Activated naive CD4-positive, alpha-beta T cell treated with anti-CD3 and anti-CD28 coated beads, Interleukin-2, amount 10 ng/mL, durations not matched to agents 5 hours and 36 hours (primary cell): ENCODE measurements at places on chromosomes 4 and X. TPM values are rescaled to one million over a fixed set of nuclear protein-coding genes. Genes with fewer than 3 reads are reported as not detected.

The DTHD1 gene
- total RNA-seq = not detected

The GPR173 gene
- not detected for total RNA-seq

The NOA1 gene
- 26.4 TPM for total RNA-seq

The USP17L20 gene
- total RNA-seq = not detected

The DKC1 gene
- 55.8 TPM for total RNA-seq

The EGFL6 gene
- total RNA-seq = 3.7 TPM

The TMSB15C gene
- 2.9 TPM for total RNA-seq

The ZNF182 gene
- 12.5 TPM for total RNA-seq

The GYG2 gene
- total RNA-seq = not detected

The MAGEA3 gene
- not detected for total RNA-seq

The ASB12 gene
- total RNA-seq = not detected

The BEND4 gene
- total RNA-seq = not detected

The FMR1NB gene
- total RNA-seq = not detected

The FAAH2 gene
- 2.3 TPM for total RNA-seq

The ZBTB33 gene
- 18.2 TPM for total RNA-seq

The FRG1 gene
- 65.1 TPM for total RNA-seq

The SATL1 gene
- total RNA-seq = not detected

The PPARGC1A gene
- total RNA-seq = not detected

The FGB gene
- total RNA-seq = not detected

The S100P gene
- 8.9 TPM for total RNA-seq

The ZFP42 gene
- not detected for total RNA-seq

The NKAP gene
- total RNA-seq = 8.9 TPM

The HHIP gene
- total RNA-seq = not detected
